LHCN-M2 (cell line): ENCODE measurements at places on chromosomes 16 and 17. TPM values are rescaled to one million over a fixed set of nuclear protein-coding genes. Genes with fewer than 3 reads are reported as not detected.

Gene SNAI3
- total RNA-seq, result 0.19 and 0.57 TPM in 2 replicates

Gene PLXDC1
- total RNA-seq, result 0.83 and 1.9 TPM in 2 replicates

Gene ZFP3
- 0.06 and 0.17 TPM in 2 replicates for total RNA-seq

Gene FOXL1
- total RNA-seq, result 4.1 and 5.3 TPM in 2 replicates

Gene PYDC1
- not detected in 2 replicates for total RNA-seq

Gene MYCBPAP
- 0.34 and 0.83 TPM in 2 replicates for total RNA-seq

Gene OR2C1
- 0.17 TPM in 1 of 2 replicates, not detected in the other for total RNA-seq

Gene CUEDC1
- 22.9 and 29.6 TPM in 2 replicates for total RNA-seq

Gene DPEP1
- 0.46 TPM in 1 of 2 replicates, not detected in the other for total RNA-seq

Gene FBXO39
- total RNA-seq, result not detected in 2 replicates

Gene HS3ST3A1
- total RNA-seq, result 10.4 and 19.8 TPM in 2 replicates

Gene B4GALNT2
- not detected in 2 replicates for total RNA-seq

Gene TSR1
- 63.9 and 80.5 TPM in 2 replicates for total RNA-seq

Gene INCA1
- total RNA-seq, result 0.34 and 0.64 TPM in 2 replicates

Gene FZD2
- total RNA-seq, result 12.5 and 21.2 TPM in 2 replicates

Gene MMP15
- total RNA-seq, result 1.9 and 5.0 TPM in 2 replicates

Gene CDRT15L2
- not detected in 2 replicates for total RNA-seq

Gene ZP2
- not detected in 2 replicates for total RNA-seq

Gene SHCBP1
- total RNA-seq, result 59.4 and 67.0 TPM in 2 replicates

Gene ETV4
- 34.5 and 49.8 TPM in 2 replicates for total RNA-seq
